NCI-H2171 treated with DMSO at 0.1 percent for 48 hours (cell line): ENCODE measurements at places on chromosomes 1 and 21.
A peak's percentile ranks its signal among the peaks of the same experiment; 100 is the strongest.

GRCh38 chr1:176976225-176976624 is 188.3 kb downstream of the ASTN1 start:
- no peak for DNase-seq

DNA sequence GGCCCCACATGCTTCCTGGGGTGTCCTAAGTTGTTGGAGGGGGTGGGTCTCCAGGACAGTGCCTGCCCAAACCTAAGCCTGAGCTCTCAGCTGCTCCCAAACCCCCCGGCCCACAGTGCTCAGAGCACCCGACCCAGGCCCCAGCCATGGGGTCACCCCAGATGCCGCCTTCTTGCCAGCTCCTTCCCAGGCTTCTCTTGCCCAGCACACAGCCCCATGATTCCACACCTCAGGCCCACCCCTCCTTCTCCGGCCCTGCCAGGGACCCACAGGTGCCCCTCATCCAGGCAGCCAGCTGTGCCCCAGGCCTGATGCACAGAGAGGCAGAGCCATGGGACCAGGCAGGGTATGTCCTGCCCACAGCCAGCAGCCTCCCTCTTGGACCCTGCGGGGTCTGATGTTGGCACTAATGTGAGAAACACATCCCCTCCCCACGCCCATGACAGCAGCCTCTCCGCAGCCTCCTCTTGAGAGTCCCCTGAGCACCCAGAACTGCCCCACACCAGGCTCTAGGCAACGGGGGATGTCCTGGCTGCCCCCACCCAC is 4.9 kb downstream of the WNT9A start:
- DNase-seq: no peak

DNA sequence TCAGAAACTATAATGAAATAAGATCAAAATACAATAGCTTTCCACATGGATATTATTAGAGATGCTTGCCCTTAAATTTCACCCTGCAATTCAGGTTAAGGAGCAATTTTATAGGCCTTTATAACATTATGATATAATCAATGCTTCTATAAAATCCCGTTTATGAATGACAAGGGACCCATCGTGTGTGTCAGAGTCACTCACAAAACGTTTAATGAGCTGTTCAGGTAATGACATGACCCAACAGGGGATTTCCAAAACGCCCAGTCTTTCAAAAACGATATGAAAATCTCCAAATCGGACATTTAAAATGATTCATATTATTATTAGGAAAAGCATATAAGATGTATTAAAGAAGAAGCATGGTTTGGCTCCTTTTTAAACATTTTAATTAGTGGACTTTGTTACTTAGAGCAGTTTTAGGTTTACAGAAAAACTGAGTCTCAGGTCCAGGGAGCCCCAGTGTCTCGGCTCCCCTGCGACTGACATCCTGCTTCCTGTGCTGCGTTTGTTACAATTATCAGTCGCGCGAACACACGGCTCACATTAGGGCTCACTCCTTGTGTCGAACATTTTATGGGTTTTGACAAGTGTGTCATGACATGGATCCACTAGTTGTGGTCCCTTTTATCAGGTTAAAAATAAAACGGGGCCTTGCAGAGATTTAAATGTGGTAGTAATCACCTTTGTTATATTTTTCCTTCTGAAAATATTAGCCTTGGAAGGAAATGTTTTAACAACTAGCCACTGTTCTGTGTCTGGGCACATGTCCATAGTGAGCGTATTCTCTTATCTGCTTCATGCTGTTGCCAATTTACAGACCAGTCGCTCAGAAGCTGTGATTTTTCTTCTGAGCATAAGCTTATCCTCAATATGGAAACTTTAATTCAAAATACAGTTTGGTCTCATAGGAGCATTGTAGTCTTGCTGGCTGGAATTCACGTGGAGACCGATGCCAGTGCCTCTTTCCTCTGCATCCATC is 52.0 kb upstream of the POFUT2 start:
- no peak for DNase-seq

DNA sequence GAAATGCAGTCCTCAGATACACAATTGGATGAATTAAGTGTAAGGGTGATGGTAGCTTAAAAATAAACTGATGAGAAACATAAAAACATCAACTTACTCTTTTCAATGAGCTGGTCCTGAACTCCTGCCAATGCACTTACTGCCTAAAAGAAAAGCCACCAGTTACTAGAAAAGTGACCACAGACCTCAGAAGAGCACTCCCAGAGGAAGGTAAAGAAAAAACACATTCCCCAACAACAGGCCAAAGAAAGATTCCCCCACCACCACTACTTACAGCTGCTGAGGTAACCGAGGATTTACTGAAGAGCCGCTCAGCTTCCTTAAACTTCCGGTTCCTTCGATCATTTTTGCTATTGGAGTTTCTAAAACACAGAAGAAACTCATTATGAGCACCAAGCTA is 5.4 kb downstream of the MEAF6 start:
- no peak for DNase-seq

- DNase-seq: no peak
Measured at GRCh38 chr1:54709547-54710292, 5.9 kb upstream of the TTC4 start.

DNA sequence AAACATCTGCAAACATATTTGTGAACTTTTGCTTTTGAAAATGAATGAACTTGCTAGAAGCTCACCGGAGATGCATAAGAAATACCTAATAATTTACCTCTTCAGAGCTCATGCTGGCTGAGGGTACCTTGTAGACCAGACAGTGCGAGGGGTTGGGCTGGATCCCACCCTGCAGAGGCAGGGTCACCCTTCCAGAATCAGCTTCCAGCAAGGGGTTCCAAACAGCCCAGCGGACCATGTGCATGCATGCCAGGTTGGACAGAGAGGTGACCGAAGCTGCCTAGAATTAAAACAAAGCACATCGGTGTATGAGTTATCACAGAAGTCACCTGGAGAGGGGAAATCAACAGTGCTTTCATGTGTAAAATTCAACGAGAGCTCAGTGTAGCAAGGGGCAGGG is 59.2 kb downstream of the NPHP4 start:
- DNase-seq: no peak

GRCh38 chr1:10325521-10325920 is 73.3 kb upstream of the PGD start:
- DNase-seq: no peak

DNA sequence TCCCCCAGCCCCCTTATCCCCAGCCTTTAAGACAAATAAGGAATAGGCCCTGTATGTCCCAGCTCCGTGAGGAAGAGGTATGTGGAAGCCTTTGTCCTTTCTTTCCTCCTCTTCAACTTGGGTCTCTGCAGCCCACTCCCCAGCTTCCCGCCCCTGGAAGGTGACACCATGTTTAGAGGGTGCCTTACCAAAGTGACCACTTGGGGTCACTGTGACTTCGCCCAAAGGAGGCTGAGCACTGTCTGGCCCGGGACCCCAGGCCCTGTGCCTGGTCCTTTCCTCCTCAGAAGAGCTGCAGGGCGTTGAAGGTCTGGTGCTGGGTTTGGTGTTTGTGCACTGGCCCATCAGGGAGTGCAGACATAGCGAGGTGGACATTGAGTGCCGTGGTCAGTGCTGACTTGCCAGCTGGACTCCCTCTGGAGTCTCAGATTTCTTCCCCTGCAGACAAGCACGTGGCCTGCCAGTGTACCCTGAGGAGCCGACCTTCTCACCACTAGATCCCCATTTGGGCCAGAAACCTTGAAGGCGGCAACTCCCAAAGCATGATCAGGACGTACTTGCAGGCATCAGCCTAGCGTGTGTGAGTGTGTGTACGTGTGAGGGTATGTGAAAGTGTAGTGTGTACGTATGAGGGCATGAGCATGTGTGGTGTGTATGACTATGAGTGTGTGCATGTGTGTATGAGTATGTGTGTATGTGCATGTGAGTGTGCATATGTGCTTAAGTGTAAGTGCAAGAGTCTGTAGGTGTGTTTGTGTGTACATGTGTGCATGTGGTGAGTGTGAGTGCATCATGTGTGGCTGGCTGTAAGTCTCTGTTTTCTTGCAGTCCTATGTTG is 181.4 kb upstream of the KIAA0040 start:
- DNase-seq: peak; percentile 9

GRCh38 chr1:5681654-5682053 is 310.6 kb downstream of the NPHP4 start:
- DNase-seq: no peak

DNA sequence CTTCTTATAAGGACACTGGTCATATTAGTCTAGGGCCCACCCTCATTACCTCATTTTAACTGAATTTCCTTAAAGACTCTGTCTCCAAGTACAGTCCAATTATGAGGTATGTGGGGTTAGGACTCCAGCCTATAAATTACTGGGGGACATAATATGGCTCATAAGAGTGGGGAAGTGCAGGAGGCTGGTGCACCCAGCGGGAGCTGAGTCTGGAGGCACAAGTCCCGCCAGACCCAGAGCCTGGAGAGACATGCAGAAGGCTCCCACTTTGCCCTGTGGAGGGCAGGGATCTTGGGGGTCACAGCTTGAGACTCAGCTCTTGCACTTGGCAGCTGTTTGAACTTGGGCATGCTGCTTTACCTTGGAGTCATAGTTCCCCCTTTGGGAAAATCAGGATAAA is 250.4 kb downstream of the RHOU start:
- no peak for DNase-seq

- DNase-seq: no peak
Measured at GRCh38 chr1:29586215-29586614, 349.9 kb downstream of the PTPRU start.

GRCh38 chr1:43418858-43419257 is 29.2 kb downstream of the SZT2 start:
- DNase-seq: no peak

DNA sequence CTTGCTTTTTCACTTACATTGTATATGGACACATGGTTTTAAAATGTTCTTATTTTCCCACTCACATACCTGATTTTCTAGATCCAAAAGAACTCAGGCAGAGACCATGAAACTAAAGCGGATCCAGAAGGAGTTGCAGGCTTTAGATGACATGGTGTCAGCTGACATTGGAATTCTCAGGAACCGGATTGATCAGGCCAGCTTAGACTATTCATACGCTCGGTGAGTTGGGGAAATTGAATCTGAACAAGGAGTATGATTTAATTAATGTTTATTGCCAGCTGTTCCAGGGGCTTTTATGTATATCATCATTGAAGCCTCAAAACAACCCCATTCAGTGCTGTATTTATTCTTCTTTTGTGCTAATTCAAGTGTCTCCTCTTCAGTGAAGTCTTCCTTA is 12.7 kb downstream of the GORAB start:
- DNase-seq: no peak

DNA sequence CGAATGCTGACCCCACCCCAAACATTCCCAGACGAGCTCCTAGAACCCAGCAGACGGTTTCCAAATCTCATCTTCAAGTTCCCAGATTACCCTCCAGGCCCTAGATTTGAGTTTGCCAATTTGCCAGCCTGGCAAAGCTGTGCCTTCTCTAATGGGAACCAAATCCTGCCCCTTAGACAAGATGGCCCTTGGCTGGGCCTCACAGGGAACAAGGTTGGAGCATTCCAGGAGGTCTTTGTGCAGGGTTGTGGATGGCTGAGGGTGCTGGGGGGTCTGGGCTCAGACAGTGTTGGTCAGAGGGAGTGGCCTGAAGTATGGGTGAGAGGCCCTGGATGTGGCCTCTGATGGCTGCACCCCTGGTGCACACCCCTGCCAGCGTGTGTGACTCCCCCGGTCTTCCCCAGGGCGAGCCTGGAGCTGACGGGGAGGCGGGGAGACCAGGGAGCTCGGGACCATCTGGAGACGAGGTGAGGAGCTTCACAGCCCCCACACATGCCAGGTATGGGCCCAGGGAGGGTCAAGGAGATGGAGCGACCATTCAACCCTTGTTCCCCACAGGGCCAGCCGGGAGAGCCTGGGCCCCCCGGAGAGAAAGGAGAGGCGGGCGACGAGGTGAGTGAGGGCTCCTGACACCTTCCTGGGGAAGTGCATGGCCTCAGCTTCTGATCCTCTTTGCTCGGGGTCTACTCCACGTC is 10.2 kb downstream of the COL6A1 start:
- no peak for DNase-seq

- no peak for DNase-seq
Measured at GRCh38 chr21:35926003-35926740, 134.2 kb downstream of the SETD4 start.

DNA sequence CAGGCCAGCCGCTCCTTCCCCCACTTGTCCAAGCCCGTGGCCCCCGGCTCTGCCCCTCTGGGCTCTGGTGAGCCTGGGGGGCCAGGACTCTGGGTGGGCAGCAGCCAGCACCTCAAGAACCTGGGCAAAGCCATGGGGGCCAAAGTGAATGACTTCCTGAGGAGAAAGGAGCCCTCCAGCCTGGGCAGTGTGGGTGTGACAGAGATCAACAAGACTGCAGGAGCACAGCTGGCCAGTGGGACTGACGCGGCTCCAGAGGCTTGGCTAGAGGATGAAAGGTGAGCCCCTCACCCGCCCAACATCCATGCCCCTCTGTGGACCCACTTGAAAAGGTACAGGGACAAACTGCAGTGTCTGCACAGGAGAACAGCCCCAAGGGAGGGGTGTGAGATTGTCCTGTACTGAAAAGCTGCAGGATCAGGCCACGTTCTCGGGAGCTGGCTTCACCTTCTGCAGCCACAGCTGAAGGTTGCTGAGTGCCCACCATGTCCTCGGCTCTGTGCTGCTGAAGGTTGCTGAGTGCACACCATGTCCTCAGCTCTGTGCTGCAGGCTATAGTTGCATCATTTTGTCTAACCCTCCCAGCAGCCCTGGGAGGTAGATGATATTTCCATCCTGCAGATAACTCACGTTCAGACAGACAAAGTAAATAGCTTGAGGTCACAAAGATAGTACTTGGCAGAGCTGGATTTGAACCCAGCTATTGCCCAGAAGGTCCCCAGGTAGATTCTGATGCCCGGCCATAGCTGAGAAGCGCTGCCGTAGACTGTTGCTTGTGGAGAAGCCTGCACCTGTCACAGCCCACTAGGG is 618 bp downstream of the C1orf226 start:
- DNase-seq: no peak

DNA sequence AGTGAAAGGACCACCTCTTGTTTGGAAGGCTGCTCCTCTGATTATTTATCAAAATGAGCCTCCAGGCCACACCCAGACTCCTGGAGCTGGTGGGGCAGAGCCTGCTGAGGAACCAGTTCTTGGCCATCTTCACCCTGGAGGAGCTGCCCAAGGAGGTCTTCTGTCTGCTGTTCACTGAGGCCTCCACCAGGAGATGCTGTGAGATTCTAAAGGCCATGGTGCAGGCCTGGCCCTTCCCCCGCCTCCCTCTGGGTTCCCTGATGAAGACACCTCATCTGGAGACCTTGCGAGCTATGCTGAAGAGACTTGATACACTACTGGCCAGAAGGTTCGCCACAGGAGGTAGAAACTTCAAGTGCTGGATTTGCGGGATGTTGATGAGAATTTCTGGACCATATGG is 61.7 kb upstream of the GJA8 start:
- DNase-seq: no peak

- no peak for DNase-seq
Measured at GRCh38 chr1:230905733-230906132, 37.4 kb upstream of the C1orf198 start.

GRCh38 chr1:180382326-180383115 is 119.9 kb downstream of the ACBD6 start:
- DNase-seq: no peak

GRCh38 chr1:163570071-163570470 is 248.3 kb downstream of the NUF2 start:
- no peak for DNase-seq

GRCh38 chr1:235058695-235059094 is 69.9 kb downstream of the TOMM20 start:
- DNase-seq: no peak

- DNase-seq: peak; percentile 66
Measured at GRCh38 chr1:218330043-218330623, 15.0 kb upstream of the TGFB2 start.
